ENCODE measurements at places on chromosomes 3 and 15.

DNA sequence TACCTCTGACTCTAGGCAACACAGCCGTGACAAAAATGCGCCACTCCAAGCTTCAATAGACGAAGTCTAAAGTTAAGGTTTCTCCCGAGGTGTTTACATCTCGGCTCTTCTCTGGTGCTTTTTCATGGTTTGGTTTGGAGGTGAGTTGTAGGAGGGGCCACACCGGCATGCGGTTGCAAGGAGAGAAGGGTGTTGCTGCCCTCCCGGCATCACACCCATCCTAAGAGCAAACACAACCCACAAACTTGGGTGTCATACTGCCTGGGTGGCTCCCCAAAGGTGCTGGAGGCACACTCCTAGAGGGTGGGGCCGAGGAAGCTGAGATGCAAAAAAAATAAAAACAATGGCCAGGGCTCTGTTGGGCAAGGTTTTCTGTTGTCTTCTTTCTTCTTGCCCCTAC lies 225.2 kb upstream of the ICE2 start:
- DNase-seq = no peak

DNA sequence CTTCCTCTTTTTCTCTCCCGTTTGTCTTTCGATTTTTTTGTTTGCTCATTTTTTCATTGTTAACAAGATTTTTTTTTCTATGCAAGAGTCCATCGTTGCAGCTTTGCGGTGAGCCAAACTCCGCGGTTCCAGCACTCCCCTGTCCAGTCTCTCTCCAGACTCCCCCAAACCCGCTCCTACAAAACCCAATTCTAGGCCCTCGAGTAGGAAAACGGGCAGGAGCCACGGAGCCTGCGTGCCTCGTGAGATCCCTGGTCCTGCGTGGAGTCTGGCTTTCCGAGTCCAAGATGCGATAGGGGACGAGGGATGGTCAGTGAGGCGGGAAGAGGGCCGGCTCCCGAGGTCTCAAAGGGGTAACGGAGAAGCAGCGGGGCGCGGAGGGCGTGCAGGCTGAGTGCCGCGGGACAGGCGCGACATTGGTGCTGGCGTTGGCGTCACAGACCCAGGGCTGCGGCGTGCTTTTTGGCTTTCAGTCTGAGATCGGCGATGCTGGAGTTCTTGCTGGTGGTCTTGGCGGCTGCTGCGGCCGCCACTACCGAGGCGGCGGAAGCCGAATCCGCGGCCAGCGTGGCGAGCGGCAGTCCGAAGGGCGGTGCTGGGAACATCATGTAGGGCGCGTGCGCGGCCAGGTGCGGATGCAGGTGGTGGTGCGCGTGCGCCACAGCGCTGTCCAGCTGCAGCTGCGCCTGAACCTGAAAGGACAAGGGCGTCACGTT lies 8.5 kb downstream of the SHOX2 start:
- no peak for DNase-seq

- DNase-seq = no peak
Observed at GRCh38 chr3:124873226-124873625, 13.9 kb downstream of the ITGB5 start.

DNA sequence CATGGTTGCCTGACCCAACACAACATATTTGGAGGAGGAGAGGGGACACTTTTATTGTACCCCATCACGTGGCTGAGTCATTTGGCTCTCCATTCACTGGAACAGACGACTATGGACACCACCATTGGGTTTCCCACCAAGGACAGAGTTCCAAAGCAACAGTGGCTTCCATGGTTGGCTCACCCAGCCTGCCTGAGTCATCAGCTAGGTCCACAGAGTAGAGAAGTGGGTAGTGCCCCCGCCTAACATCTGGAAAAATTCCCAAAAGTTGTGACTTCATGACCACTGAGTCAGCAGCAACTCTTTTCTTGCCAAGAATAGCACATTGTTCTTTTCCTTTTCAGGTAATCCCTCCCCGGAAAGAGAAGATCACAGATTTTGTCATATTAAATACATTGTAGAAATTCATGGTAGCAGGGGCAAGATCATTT lies 3.0 kb upstream of the PPP1R2 start:
- peak; percentile 78 for DNase-seq

DNA sequence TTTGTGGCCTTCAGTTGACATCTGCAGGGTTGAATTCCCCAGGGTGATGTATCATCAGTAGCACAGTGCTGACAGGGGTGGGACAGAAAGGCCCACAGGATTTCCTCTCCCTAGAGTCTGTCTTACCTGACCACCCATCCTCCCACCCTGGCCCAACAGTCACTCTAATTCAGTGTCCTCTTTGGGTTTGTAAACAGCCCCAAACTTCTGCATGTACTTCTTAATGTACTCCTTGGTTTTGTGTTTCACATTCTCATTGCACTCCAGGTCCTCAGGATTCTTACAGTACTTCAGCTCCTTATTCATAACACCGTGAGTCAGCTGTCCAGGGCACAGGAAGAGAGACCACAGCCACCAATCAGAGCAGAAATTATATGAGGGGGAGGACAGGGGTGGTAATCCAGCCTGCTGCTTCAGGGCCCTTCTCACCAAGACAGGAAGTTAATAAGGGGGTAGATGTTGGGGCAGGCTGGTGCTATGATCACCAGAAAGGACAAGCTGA lies 37.5 kb downstream of the NBEAL2 start:
- DNase-seq = peak; percentile 61

GRCh38 chr3:9861201-9861600 lies 17.4 kb upstream of the RPUSD3 start:
- no peak for DNase-seq

GRCh38 chr3:178754852-178755510 lies 218.7 kb downstream of the KCNMB2 start:
- no peak for DNase-seq

Measured in GM04504 (cell line).